Mucosa of descending colon (tissue), 3 donors: ENCODE measurements at places on chromosomes 4 and X. TPM values are rescaled to one million over a fixed set of nuclear protein-coding genes. Genes with fewer than 3 reads are reported as not detected.

Gene MMRN1
- 40.1 TPM for total RNA-seq

Gene PRRG3
- total RNA-seq, result 0.22 TPM

Gene CT47A7
- not detected for total RNA-seq

Gene TMEM150C
- total RNA-seq, result 3.4 TPM

DNA sequence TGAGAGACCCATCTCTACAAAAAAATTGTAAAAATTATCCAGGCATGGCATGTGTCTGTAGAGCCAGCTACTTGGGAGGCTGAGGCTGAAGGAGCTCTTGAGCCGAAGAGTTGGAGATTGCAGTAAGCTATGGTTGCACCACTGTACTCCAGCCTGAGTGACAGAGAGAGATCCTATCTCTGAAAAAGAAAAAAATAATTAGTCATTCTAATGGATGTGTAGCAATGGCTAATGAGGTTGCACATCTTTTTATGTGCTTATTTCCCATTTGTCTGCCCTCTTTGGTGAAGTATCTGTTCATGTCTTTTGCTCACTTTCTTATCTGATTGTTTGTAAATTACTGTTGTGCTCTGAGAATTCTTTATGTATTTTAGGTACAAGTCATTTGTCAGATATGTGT is 19.0 kb upstream of the MAML3 start:
- no peak for DNase-seq

Gene HTATSF1
- total RNA-seq, result 35.8 TPM

- no peak for DNase-seq
Measured at GRCh38 chrX:148443216-148443615, 57.2 kb upstream of the AFF2 start.

DNA sequence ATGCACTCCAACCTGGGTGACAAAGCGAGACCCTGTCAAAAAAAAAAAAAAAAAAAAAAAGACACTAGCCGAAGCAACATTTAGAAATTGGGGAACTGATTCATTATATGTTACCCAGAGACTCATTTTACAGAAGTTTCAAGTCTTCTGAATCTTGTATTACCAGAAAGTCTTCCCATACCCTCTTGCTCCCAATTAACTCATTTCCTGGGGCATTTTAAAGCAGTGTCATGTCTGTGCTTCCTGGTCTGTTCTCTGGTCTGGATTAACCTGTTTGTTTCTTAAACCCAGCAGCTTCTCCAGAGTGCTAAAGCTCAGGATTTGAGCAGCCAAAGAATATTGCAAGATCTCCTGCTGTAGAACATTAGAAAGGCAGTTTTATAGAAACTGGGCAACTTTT is 43.7 kb downstream of the FRMPD3 start:
- no peak for DNase-seq

DNA sequence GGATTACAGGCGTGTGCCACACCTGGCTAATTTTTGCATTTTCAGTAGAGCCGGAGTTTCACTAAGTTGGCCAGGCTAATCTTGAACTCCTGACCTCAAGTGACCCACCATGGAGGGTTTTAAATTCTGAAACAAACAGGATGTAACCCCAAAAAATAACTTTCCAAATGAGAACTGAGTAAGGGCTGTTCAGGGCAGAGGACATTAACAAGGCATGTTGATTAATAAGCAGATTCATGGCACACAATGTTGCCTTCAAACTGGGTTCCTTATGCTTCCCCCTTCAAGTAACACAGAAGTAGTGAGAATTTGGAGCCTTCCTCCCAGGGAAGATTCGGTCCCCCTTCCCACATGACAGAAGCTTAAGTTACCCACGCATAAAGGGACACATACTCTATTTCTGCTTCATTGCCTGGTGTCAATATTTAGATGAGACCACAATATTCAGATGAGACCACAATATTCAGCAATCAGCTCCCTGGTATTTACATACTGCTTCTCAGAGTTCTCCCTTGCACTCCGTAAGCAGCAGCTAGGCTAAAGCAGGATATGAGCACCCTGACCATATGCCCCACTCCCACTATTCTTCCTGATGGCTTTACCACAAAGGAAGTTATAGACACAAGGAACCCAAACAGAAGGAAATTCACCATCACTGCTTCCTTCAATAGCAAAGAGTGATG is 21.4 kb downstream of the GRSF1 start:
- DNase-seq, result no peak

Gene RPL39
- total RNA-seq, result 1,241 TPM

DNA sequence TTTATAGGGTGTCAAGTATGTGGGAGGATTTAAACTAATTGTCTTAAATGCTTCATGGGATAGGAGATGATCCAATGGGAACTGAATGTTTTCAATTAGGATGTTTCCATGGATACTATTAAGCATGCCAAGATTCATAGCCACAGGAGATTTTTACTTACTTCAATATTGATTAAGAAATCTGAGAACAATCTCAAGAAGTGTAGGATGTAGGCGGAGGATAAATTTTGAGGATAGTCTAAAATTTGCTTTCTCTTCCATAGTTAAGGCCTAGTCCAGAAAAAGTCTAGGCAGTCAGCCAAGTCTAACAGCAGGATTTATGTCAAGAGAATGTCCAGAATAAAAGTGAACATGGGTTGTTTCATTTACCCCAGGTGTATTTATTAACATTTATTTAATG is 32.8 kb downstream of the REPS2 start:
- DNase-seq, result no peak

- no peak for DNase-seq
Measured at GRCh38 chr4:119652998-119653397, 24.4 kb upstream of the PDE5A start.

DNA sequence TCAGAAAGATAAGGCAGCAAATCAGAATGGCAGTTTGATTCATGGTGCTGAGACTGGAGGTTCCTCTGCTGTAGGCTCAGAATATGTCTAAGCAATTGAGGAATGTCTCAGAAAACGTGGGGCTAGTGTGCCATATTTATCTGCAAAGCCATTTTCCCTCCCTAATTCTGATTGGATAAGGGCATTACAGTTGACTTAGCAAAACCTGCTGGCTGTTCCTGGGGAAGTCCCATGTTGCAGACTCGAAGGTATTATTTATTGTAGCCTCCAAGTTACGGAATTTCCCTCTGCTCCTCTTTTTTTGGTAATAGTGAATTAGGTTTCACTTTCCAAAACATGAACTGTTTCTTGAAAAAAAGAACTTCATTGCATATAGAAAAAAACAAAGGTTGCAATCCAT is at the start of gene CXCL10:
Gene CXCL10 (minus strand): TSS at position 109 of the 400 bp plus-strand sequence. CDS start 66 bp downstream, at position 43.
- DNase-seq, result no peak

Gene MAGEA11
- total RNA-seq, result not detected

Gene TAF7L
- total RNA-seq, result not detected

DNA sequence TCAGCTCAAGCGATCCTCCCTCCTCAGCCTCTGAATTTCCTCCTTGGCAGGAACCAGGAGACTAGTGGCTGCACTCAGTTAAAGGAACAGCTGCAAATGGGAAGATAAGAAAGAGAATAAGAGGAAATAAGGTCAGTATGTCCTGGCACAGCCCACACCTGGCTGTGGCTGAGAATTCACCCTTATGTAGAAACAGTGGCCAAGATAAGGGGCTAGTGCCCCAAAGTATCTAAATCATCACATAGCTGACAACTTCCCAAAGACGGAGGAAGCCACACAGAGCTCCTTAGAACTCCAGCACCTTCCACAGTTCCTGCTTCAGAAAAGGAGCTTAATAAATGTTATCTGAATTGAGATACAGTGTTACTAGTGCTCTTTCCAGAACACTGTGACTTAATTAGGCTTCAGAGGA is 2.3 kb upstream of the CHIC2 start:
- no peak for DNase-seq

DNA sequence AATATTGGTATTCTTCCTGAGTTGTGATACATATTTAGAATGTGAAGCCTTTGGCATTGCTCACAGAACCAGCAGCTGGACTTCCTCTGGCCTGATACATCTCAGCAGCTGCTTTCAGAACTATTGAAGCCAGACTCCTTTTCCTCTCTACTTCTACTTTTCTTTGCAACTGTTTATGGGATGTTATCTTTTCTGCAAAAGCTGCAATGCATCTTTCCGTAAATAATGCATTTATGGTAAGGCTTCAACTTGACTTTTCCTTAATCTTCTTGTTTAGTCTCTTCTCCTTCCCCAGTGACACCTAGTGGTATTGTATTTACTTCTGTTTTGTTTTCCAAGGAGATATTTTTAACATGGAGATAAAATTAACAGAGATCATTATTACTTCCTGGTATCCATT is 1548.7 kb downstream of the PCDH7 start:
- no peak for DNase-seq

DNA sequence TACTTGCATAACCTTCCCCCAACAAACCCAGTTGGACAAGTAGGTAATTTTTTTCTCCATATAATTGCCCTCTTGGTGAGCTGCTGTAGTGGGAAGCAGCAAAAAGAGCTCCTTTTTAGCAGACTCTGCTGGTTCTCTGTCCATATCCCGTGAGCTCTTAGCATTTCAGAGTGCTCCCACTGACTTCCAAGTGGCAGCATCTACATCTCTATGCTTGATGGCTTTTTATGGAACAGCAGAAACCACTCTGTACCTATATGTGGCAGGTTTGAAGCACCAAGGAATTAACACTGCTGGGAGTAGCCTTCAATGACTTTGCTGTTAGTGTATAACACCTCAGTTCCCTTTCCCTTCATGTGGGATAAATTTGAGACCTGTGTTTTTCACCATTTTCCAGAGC is 168.4 kb upstream of the NHS start:
- no peak for DNase-seq

Gene SLC2A9
- total RNA-seq, result 8.1 TPM

GRCh38 chr4:7254736-7255487 is 62.6 kb downstream of the SORCS2 start:
- no peak for DNase-seq

Gene PABPC1L2B
- 0.25 TPM for total RNA-seq

DNA sequence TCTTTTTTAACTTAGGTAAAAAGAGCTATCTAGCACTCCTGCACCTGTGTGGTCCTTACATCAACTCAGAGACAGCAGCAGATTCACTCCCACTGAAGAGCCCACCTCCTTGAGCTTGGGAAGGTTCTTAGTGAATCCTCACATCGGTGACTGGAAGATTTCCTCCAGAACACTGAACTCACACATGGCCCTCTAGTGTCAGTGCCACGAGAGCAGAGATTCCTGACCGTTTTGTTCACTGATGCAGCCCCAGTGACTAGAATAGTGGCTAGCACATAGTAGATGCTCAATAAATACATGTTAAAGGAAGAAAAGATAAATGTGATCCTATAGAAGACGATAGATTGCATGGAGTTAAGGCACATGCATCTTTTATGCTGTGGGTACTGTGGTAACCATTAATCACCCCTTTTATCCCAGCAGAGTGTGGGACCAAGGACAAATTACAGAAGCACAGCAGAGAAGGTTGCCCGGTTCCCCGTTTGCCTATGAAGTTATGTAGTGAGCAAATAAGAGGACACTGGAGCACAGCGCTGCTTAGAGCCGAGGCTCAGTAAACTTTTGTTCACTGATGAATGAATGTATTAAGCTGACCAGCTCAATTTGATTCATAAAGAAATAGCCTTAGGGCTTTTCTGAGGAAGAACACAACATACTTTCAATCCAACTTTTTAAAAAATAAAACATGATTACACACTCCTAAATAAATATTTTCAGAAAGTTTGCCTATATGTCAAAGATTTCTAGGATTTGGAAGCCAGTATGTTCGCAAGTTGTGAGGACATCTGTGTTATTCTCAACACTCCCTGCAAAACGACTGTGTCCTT is 8.7 kb downstream of the GASK1B start:
- no peak for DNase-seq

- no peak for DNase-seq
Measured at GRCh38 chr4:38099908-38100407, 139.8 kb downstream of the PTTG2 start.

DNA sequence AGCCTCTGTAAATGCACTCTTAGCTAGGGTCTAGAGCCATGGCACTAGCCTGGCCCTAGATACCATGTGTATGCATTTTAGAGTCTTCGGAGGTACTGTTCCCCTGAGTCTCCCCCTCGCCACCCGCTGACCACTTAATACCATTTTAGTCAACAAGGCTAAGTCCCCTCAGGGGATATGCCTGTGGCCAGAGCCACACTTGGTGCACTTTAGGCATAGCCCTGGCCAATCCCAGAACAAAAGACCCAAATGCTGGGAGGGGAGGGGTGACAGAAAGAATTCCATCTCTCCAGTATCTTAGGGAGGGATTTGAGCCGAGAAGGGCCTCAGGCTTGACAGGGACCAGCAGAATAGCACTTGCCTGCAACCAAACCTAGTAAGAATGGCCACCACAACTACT is 28.6 kb upstream of the BCORL1 start:
- DNase-seq, result no peak

Gene HSFX4
- total RNA-seq, result not detected

DNA sequence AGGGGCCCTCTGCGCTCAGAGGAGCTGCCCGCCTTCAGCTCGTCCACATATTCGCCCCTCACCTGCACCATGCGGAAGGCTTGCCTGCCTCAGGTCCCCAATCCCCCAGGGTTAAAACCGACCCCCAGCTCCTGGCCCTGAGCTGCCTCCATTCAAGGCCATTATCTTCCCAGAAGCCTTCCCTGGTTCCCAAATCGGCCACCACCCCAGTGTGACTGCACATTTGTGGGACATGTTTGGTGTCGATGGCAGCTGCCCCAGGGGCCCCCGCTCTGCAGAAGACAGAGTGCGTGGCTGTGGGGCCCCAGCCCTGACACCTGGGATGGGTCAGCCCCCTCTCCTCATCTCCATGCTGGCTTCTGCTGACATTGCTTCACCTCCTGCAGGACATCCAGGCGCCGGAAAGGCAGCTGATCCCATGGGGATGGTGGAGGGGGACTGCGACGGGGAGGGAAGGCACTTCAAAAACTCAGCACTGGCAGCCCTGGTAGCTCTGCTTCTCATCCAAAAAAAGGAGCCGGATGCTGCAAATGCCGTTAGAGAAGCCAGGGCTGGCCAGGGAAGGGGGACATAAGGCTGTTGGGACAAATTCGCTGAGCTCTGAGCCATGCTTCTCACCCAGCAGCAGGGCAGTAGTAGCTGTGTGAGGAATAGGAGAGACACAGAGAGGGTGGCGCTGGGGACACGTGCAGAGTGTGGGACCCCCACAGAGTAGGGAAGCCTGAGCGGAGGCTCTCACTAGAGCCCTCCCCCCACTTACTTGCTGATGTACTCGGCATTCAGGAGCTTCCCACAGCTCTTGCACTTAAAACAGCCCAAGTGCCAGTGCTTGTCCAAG is 78.5 kb downstream of the ABLIM2 start:
- DNase-seq, result no peak

Gene GABRB1
- 0.82 TPM for total RNA-seq

Gene NHSL2
- total RNA-seq, result 4.8 TPM

- no peak for DNase-seq
Measured at GRCh38 chr4:10454121-10454520, 3.1 kb downstream of the ZNF518B start.

DNA sequence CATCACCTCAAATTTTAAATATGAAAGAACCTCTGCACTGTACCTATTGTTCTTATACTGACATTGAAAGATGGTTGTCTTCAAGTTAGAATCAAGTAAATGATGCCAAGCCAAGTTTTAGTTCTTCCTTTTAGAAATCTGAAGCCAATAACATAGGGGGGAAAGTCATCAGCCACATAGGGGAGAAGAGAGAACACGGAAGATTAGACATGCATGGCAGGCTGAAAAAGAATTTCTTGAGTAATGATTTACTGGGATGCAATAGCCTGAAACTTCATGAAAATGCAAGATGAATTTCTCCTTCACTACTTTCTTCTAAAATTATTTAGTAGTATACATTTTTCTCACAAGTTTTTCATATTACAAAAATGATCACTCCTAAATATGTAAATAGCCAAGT is 13.6 kb upstream of the EPGN start:
- DNase-seq, result no peak

Gene MBNL3
- total RNA-seq, result 17.2 TPM

GRCh38 chrX:119273420-119274192 is 37.5 kb downstream of the PGRMC1 start:
- DNase-seq, result peak; percentile 52

- DNase-seq, result no peak
Measured at GRCh38 chr4:100079264-100079663, 111.0 kb downstream of the DDIT4L start.

Gene LRCH2
- total RNA-seq, result 13.2 TPM
